ENCODE measurements at places on chromosomes 6 and 20.
A peak's percentile ranks its signal among the peaks of the same experiment; 100 is the strongest.

GRCh38 chr6:27847706-27848105, 64.5 kb downstream of the OR2B2 start:
- DNase-seq: no peak

GRCh38 chr20:56111961-56112730, 106.8 kb upstream of the CBLN4 start:
- no peak for DNase-seq

DNA sequence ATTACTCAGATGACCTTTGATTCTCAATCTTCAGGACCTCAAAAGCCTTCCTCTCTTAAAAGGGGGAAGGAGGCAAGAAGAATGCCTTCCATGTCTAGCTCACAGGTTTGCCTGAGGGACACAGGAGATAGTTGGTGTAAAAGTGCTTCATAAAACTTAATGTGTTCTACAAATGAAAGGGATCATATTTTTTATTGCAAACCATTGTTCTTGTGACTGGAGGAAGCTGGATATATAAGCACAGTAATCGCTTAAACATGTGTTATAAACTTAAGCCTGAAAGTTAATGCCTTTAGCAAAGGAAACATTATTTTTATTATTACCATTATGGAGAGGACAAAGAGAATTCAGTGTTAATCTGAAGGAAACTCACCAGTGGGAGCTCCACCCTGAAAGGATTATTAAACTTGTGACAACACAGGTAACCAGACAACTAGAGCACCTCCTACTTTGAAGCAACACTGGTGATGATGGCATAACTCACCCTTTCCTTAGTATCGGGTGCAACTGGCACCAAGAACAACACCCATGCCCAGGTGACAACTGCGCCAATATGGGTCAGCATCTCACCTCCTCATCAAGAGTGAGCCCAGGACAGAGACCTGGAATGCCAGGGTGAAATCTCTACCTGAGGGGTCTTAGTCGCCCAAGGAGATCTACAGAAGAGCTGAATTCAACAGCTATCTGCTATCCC, 288.7 kb upstream of the PRDM1 start:
- no peak for DNase-seq

GRCh38 chr20:11170025-11170424, 496.2 kb upstream of the JAG1 start:
- DNase-seq: no peak

- no peak for DNase-seq
Observed at GRCh38 chr6:37530297-37530696, 30.6 kb upstream of the CCDC167 start.

GRCh38 chr20:63161176-63161651, 54.7 kb downstream of the YTHDF1 start:
- no peak for DNase-seq

DNA sequence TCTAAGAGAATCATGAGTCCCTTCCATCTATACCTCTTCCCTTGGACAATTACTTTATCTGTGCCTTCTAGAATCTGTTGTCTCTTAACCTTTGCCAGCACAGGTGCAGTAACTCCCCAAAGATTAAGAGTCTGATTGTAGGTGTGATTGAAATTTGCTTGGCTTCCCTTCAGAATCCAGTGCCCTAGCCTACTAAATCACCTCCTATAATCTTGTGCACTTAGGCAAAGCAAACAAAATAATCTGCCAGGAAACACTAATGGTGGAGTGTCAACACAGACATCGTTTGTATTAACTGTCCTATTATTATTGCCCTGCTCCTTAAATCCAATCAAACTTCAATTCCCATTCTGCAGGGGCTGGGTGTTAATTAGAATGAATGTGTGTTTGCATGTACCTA, 28.0 kb downstream of the ID4 start:
- DNase-seq: no peak

DNA sequence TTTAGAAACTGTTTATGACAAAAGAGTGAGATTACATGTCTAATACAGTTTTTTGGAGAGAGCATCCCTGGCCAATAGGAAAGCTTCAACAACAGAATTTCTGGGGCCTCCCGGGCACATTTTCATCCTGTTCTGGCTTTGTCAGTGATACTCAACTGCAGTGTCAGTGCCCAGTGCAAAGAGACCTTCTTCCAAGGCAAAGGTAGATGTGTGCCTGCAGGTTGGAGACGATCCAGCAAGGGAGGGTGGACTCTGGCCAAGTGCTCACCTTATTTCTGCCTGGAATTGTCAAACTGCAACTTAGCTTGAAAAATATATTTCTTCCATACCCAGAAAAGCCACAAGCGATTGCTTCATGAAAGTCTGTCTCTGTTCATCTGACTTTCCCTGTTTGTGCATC, 211.6 kb upstream of the SNX9 start:
- no peak for DNase-seq

- DNase-seq: no peak
Observed at GRCh38 chr6:158635427-158636073, 9.0 kb downstream of the DYNLT1 start.

DNA sequence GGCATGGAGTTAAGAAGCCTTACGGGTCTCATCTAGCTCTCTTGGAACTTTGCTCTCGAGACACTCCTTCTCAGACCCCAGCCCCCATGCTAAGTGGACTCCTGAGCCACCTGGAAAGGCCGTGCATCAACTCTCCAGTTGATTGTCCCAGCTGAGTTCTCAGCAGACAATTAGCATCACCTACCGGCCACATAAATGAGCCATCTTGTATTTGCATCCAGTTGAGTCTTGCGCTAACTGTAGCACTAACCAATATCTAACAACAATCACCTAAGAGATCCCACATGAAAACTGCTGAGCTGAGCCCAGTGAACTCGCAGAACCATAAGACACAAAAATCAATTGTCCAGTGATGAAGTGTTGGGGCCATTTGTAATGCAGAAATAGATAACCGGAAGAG, 49.7 kb downstream of the PCNA start:
- DNase-seq: no peak

DNA sequence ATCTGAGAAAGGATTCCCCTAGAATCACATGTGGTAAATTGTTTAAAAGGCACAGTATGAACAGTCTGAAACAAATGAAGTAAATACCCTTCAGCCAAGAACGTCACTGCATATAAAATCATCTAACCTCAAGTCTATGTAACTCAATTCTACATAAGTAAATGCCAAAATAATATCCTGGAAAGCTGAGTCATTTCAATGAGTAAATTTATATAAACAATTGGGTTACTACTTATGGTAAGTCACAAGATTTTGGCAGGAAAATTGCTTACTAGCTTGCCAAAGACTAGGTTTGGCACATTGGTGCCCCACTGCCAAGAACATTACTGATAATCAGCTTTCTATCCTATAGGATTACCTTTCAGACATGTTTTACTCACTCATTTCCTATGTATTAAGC, 8.4 kb downstream of the GMDS start:
- no peak for DNase-seq

DNA sequence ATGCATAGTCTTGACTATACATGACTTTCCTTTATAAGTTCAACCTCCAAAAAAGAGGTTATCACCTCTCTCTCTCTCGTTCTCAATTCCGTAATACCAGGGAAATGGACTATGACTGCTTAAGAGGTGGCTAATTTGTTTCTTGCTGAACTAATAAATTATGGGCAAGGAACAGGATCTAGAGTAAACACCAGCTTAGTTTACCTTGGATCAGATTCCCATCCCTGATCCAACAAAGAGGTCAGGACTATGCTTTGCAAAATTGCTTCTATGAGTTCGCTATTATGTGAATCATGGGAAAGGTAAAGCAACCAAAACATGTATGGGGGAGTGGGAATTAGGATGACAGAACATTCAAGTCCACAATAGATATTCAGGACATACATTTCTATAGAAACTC, 630.7 kb downstream of the HACE1 start:
- DNase-seq: no peak

- no peak for DNase-seq
Observed at GRCh38 chr6:42729731-42730130, 7.3 kb upstream of the PRPH2 start.

GRCh38 chr20:44196271-44196670, 9.3 kb upstream of the JPH2 start:
- DNase-seq: no peak

DNA sequence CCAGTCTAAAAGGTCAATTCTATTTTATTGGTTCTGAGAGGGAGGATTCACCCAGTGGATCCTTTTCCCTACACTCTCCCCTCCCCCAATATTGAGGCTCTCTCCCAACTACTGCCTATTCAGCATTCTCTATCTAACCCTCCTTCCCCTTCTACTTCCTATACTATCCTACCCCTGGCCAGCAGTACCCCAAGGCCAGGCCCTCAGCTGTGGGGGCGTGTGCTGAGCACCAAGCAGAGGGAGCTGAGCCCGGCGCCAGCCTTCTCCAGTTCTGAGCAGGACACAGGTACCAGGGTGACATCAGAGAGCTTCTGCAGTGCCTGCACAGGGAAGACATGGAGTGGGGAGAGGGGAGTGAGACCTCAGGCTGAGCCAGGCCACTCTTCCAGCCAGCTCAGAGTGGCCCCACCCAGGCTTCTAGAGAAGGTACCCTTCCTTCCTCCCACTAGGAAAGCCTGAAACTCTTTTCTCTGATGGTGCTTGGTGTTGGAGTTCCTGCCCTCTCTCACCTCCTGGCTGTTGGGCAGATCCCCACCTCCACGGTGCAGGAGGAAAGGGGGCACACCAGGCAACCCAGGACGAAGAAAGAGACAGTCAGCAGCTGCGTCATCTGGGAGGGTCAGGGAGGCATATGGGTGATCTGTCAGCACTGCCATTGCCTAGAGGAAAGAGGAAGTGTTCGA, 1.9 kb downstream of the DDAH2 start:
- DNase-seq: no peak

DNA sequence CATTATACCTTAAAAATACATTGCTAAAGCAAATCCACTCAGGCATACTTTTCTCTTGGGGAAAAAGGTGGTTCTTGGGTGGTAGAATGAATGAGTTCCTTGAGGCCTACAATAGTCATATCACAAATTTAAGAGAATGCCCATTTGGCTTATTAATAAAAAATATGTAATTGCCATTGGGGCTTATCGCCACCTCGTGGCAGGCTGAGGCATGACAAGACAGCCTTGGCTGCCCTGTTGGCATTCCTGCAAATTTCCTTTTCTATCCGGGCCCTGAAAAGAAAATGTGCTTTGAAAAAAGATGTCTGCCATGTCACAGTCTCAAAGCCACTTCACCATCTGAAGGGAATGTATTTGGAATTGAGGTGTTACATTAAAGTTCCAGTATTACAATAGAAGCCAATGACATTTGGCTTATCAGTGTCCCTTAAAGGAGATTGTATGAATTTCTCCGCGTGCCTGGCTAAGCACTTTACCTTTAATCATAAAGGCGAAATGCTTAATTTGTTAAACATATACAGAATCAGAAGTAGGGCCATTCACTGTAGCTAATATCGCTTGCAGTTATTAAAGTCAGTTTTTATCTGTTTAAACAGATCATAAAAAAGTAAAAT, 188.3 kb upstream of the ZFP64 start:
- DNase-seq: peak; percentile 73

- DNase-seq: no peak
Observed at GRCh38 chr20:25356271-25356933, 34.2 kb downstream of the ABHD12 start.

GRCh38 chr6:152771061-152771687, 20.6 kb downstream of the VIP start:
- DNase-seq: no peak

DNA sequence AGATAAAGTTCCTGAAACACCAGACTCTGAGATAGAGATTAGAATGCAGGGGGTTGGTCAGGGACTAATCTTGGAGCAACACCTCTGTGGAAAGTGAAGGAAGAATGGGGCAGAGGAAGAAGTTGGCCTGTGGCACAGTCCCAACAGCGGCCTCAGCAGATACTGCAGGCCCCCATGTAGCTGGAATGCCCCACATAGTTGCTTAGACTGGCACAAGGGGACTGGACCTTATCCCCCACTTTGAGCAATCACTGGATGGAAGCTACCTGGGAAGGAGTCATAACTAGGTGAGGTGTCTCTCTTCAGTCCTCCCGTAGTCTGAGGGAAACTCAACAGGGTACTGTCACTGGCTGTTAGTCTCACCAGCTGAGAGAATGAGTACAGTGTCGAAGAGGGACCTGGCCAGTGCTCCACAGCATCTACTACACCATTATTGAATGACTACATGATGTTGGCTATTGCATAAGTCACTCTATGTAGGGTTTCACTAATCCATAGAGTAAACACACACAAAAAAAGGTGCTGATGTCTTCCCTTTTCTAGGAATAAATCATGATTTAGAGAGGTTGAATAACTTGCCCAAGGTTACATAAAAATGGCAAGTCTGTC, 47.5 kb downstream of the ADGRG6 start:
- DNase-seq: no peak

DNA sequence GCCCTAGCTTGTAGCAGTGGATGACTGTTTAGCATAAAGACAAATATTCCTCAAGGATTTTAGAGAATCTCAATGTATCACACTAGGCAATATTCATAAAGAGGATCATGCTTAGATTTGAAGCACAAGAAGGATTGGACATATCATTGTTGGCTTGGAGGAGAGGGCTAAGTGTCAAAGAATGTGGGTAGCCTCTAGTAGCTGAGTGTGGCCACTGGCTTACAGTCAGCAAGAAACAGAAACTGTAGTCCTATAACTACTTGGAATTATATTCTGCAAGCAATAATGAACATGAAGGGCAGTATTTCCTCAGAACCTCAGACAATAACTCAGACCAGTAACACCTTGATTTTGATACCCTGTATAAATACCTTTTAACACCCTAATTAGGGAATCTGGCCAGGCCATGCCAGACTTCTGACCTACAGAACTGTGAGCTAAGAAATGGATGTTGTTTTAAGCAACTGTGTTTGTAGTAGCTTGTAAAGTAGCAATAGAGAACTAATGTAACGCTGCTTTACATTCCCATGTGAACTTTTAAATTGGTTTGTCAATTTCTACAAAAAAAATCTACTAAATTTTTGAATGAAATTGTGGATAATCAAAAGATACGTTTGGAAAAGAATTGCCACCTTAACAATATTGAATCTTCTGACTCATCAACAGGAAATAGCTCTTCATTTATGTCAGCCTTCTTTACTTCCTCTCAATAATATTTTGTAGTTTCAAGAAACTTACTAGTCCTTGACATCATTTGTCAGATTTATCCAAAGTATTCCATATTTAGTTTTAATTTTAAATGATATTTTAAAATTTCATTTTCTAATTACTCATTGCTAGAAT, 65.2 kb upstream of the RSPO3 start:
- no peak for DNase-seq

DNA sequence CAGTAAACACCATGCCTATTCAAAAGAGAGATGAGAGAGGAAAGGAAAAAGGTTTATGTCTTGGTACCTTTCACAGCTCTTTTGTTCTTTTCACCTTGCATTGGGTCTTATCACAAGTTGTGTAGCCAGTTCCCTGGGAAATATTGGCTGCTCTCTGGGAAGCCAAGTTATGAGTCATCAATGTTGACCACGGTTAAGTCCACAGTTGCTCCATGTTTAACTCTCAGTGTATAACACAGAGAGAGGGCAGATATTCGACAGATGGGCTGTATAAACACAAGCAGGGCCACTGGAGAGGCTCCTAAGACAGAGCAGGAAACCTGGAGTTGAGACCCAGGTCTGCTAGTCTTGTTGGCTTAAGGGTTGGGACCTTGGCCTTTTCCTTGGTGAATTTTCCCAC, 718.6 kb downstream of the QKI start:
- no peak for DNase-seq

GRCh38 chr6:2563635-2564034, 187.1 kb downstream of the MYLK4 start:
- peak; percentile 73 for DNase-seq

GRCh38 chr6:150249261-150249660, 106.4 kb downstream of the PPP1R14C start:
- DNase-seq: no peak

- no peak for DNase-seq
Observed at GRCh38 chr20:48404598-48404997, 423.2 kb downstream of the PREX1 start.

- peak; percentile 25 for DNase-seq
Observed at GRCh38 chr20:22928679-22929078, 106.4 kb upstream of the SSTR4 start.

Measured in activated CD4-positive, alpha-beta T cell treated with anti-CD3 and anti-CD28 coated beads, Interleukin-2, amount 10 ng/mL, durations not matched to agents 24 days and 14 days (primary cell).